ENCODE measurements at places on chromosomes 2 and 18. TPM values are rescaled to one million over a fixed set of nuclear protein-coding genes. Genes with fewer than 3 reads are reported as not detected.

GRCh38 chr18:59871711-59872362 is 28.0 kb upstream of the PMAIP1 start:
- DNase-seq: no peak
- H3K27ac ChIP-seq: no peak overlapping the region
- H3K36me3 ChIP-seq: no peaks in the 10 kb centered on the region
- H3K4me1 ChIP-seq: no peaks in the 10 kb centered on the region
- no peaks in the 10 kb centered on the region for H3K27me3 ChIP-seq

The RESP18 gene
- polyA plus RNA-seq: 0.46 TPM

- peaks cover 15% of the 10 kb centered on the region for H3K4me1 ChIP-seq
- DNase-seq: no peak
- peaks cover 3% of the 10 kb centered on the region for H3K36me3 ChIP-seq
- no peaks in the 10 kb centered on the region for H3K27me3 ChIP-seq
- H3K4me3 ChIP-seq: no peak overlapping the region
- no peak overlapping the region for H3K27ac ChIP-seq
Measured at GRCh38 chr2:66560683-66561082, 125.8 kb downstream of the MEIS1 start.

GRCh38 chr2:120764492-120764891 is 28.8 kb downstream of the GLI2 start:
- H3K4me3 ChIP-seq: no peak overlapping the region
- peaks cover 7% of the 10 kb centered on the region for H3K4me1 ChIP-seq
- H3K36me3 ChIP-seq: no peaks in the 10 kb centered on the region
- no peak for DNase-seq
- H3K27me3 ChIP-seq: peaks cover 7% of the 10 kb centered on the region

The RALB gene
- polyA plus RNA-seq: 102 TPM

- no peak for DNase-seq
- no peaks in the 10 kb centered on the region for H3K27me3 ChIP-seq
- H3K4me3 ChIP-seq: no peak overlapping the region
- peaks cover 3% of the 10 kb centered on the region for H3K4me1 ChIP-seq
Measured at GRCh38 chr2:158013891-158014290, 87.8 kb upstream of the UPP2 start.

- peaks cover 14% of the 10 kb centered on the region for H3K27me3 ChIP-seq
- peaks cover 10% of the 10 kb centered on the region for H3K4me1 ChIP-seq
- no peak overlapping the region for H3K4me3 ChIP-seq
- no peak overlapping the region for H3K27ac ChIP-seq
- DNase-seq: peak; percentile 58
- H3K36me3 ChIP-seq: no peaks in the 10 kb centered on the region
Measured at GRCh38 chr2:237421542-237422116, 7.7 kb upstream of the COL6A3 start.

- DNase-seq: no peak
- H3K27me3 ChIP-seq: no peaks in the 10 kb centered on the region
- H3K36me3 ChIP-seq: peaks cover 18% of the 10 kb centered on the region
- no peaks in the 10 kb centered on the region for H3K4me1 ChIP-seq
- no peak overlapping the region for H3K27ac ChIP-seq
- no peak overlapping the region for H3K4me3 ChIP-seq
Measured at GRCh38 chr18:46891742-46892214, 25.5 kb downstream of the PIAS2 start.

The CCL20 gene
- polyA plus RNA-seq: 11.4 TPM

The SFTPB gene
- polyA plus RNA-seq: 0.01 TPM

The LYG1 gene
- 3.1 TPM for polyA plus RNA-seq

The UGT1A4 gene
- 0.04 TPM for polyA plus RNA-seq

The COLEC11 gene
- polyA plus RNA-seq: 1.5 TPM

- H3K4me1 ChIP-seq: no peaks in the 10 kb centered on the region
- no peaks in the 10 kb centered on the region for H3K27me3 ChIP-seq
- no peak for DNase-seq
- H3K4me3 ChIP-seq: no peak overlapping the region
- no peaks in the 10 kb centered on the region for H3K36me3 ChIP-seq
Measured at GRCh38 chr2:16290311-16291020, 350.1 kb downstream of the MYCN start.

All from large intestine (tissue), 12 donors.